Right atrium auricular region (tissue), 2 donors: ENCODE measurements at places on chromosomes 16 and 17.

DNA sequence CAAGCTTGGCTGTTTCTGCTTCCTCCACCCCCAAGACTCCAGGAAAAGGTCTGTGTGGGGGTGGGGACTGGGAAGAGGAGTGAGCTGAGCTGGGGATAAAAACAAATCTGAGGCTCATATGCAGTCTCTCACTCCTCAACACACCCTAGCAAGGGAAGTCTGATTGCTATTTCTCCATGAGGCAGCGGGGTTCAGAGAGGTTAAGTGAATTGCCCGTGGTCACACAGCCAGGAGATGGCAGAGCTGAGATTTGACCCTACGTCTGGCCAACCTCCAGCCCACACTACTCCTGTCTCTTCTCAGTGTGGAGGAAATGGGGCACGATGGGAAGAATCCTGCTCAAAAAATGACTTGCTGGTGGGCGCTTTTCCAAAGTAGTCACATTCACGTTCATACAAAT is 4.8 kb upstream of the ABCC3 start:
- DNase-seq, result no peak

DNA sequence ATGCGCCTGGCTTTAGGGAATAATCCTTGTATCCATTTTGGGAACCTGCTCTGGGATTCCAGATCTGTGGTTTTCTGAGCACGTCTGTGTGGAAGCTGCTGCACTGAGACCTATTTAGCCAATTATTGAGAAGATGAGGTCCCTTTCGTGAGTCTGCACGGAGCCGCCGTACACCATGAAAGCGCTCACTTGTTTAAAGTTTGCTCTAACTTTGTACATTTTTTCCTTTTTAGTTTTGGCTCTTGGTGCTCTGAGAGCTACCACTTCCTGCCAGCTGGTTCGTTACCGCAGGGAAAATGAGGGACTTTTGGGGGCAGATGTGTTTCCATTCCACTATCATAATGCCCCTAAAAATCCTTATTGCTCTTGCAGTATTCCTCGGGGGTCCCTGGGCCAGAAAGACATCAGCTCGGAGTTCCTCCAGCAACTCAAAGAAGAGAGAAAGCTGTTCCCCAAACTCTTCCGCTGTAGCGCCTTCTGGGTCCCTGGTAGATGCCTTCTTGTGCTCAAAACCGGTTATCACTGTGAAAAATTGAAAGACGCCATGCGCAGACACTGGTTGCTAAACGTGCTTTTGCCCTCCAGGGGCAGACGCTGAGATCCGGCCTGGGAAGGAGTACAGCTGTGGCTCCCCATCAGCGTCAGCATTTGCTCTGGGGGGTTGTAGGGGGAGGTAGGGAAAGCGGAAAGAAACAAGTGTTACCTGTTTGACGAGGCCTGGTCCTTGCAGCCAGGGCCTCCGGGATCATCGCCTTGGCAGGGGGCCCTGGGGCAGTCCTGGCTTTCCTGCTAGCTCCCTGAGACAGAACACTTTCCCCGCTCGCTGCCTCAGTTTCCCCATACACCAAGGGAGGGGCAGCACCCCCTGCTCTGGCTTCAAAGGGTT is 238.1 kb downstream of the MRTFB start:
- DNase-seq, result no peak

DNA sequence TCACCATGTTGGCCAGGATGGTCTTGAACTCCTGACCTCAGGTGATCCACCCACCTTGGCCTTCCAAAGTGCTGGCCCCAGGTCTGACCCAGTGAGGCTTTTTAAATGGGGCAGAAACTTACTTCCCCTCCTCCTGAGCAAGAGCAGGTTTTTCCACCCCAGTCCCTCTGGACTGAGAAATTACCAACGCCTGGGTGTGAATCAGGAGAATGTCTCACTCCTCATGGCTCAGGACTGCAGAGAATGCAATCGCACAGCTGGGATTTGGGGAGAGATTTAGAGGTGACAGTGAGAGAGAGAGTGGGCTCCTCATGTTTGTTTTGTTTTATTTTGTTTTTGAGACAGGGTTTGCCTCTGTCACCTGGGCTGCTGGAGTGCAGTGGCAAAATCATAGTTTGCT is 203.6 kb downstream of the RAB11FIP4 start:
- DNase-seq, result no peak

- DNase-seq, result no peak
Observed at GRCh38 chr17:49514071-49514721, 19.1 kb downstream of the NGFR start.

GRCh38 chr16:59545721-59546120 is 811.6 kb upstream of the GOT2 start:
- DNase-seq, result no peak

GRCh38 chr16:46991729-46992704 is 18.5 kb upstream of the DNAJA2 start:
- DNase-seq, result no peak

DNA sequence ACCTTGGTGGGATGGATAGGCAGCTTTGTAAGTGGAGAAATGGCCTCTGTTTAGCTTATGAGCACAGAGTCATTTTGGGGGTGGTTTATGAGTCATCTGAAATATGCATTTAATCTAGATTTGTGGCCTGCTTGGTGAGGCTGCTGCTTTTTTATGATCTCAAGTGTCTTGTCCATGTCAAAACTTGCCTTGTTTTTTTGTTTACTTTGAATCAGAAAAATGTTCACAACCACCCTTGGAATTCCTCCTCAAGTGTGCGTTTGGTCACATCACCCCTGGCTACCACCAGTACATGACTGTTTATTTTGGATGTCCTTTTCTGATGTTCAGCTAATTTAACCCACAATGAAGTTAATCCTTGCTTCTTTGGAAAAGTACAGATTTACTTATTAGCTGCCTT is 64.6 kb downstream of the FTO start:
- no peak for DNase-seq

DNA sequence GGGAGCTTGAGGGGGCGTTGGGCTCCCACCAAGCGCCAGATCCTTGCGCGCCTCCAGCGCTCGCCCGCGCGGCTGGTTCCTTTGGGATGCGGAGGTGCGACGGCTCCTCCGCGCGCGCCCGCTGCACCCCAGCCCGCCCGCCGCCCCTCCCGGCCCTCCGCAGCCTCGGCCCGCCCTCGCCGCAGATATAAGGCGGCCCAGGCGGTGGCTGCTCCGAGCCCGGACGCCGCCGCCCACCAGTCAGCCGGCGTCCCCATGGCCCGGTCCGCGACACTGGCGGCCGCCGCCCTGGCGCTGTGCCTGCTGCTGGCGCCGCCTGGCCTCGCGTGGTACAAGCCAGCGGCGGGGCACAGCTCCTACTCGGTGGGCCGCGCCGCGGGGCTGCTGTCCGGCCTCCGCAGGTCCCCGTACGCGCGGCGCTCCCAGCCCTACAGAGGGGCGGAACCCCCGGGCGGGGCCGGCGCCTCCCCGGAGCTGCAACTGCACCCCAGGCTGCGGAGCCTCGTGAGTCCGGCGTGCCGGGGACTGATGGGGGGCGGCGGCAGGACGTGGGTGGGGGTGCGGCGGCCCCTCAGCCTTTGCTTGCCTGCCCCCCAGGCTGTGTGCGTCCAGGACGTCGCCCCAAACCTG is at the start of gene NPB:
NPB (plus strand) TSS at position 216 of the 630 bp plus-strand sequence; CDS start at position 256, 40 bp downstream.
- no peak for DNase-seq

DNA sequence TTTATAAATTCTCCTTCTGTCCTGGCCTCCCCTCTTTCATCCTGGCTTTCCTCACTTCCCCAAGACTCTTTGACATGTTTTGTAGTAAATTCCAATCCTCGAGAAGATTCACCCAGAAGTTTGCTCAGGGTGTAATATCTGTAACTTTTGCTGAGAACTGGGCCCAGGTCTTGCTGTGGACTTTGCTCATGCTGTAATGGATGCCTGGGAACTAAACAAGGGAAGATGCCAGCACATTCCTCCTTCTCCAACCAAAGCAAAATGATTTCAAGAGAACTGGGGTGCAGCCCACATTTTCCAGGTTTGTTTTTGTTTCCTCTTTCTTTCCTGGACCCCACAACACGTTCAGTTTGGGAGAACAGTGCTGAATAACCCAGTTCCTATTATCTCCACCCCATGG is 6.6 kb upstream of the SALL1 start:
- no peak for DNase-seq

DNA sequence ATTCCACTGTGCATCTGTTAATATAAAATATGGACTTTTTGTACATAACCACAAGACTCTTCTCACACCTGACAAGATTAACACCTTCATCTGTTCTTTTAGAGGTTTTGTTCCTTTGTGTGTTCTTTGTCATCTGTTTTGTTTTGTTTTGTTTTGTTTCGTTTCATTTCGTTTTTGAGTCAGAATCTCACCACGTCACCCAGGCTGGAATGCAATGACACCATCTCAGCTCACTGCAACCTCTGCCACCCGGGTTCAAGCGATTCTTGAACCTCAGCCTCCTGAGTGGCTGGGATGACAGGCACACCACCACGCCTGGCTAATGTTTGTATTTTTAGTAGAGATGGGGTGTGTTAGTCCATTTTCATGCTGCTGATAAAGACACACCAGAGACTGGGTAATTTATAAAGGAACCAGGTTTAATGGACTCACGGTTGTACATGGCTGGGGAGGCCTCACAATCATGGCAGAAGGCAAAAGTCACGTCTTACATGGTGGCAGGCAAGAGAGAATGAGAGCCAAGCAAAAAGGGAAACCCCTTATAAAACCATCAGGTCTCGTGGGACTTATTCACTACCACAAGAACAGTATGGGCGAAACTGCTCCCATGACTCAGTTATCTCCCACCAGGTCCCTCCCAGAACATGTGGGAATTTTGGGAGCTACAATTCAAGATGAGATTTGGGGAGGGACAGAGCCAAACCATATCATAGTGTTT is 22.3 kb downstream of the C16orf90 start:
- no peak for DNase-seq

DNA sequence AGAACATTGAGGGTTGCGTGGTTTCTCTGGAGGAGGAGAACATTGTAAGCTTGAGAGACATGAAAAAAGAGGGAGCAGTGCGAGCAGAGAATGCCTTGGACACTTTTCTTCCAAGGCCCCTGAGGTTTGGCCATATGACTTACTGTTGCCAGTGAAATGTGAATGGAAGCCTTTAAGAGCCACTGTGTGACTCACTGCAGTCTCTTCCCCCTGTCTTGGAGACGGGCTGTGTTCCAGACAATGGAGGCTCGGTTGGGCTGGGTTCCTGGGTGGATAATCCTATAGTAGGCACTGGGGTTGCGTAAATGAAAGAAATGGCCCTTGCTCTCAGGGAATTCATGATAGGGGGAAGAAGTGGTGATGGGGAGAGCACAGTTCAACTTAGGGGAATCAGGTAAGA is 75.5 kb downstream of the SHISA9 start:
- no peak for DNase-seq

DNA sequence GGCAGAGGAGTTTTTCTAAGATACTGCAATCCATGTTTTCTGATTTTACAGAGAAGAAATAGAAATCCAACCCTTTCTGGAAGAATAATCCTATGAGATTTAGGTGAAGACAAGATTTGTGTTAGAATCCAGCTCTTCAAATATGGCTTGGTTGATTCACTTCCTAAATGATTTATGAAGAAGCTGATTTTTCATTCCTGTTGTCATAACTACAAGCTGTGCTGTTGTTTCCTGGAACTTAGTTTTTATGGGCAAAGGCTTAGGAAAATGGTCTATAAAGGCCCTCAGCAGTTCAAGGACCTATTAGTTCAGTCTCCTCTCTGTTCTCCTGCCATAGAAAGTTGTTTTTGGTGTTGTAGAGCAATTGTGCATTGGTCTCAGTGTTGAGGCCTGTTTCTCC is 174.2 kb upstream of the FAM20A start:
- DNase-seq, result no peak

GRCh38 chr16:82005027-82005830 is 6.0 kb downstream of the SDR42E1 start:
- no peak for DNase-seq

- DNase-seq, result no peak
Observed at GRCh38 chr16:59274141-59274540, 540.0 kb upstream of the GOT2 start.

GRCh38 chr16:85293904-85294642 is 181.8 kb upstream of the CIBAR2 start:
- no peak for DNase-seq

GRCh38 chr16:19203374-19203966 is 35.4 kb downstream of the SYT17 start:
- no peak for DNase-seq

GRCh38 chr17:11813871-11814270 is 183.4 kb downstream of the ZNF18 start:
- no peak for DNase-seq

DNA sequence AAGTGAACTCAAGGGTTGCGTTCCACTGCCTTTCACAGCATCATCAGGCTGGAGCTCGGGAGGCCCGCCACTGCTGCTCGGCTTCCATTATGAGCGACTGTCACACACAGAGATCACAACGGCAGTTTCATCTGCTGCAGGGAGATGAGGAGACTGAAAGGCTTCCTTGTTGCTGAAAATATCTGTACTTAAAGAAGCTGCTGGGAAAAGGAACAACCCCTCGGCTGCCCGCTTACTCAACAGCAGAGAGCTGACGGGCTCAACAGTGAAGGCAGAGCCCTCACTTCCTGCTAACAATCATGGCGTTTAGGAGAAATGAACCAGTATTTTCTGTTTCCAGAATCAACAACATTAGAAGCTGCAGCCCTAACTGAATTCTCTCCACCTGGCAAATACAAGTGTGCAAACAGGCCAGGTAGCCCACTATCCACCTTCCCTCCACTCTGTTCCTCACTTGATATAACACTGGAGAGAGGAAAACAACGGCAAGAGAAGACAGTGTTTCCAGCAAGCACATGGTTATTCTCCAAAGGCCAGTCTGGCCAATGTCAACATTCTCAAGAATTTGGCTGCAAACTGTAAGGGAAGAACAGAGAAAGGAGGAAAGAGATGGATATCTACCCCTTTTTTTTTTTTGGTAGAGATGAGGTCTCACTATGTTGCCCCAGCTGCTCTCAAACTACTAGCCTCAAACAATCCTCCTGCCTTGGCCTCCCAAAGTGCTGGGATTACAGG is 33.7 kb downstream of the MBTPS1 start:
- DNase-seq, result no peak
